ENCODE measurements at places on chromosomes 6 and 20. TPM values are rescaled to one million over a fixed set of nuclear protein-coding genes. Genes with fewer than 3 reads are reported as not detected.

Gene ZFP57
- 5.9 TPM for total RNA-seq

Gene SERPINB1
- total RNA-seq: 169 TPM

GRCh38 chr20:31815408-31816188 lies 3.6 kb upstream of the MYLK2 start:
- DNase-seq: no peak

DNA sequence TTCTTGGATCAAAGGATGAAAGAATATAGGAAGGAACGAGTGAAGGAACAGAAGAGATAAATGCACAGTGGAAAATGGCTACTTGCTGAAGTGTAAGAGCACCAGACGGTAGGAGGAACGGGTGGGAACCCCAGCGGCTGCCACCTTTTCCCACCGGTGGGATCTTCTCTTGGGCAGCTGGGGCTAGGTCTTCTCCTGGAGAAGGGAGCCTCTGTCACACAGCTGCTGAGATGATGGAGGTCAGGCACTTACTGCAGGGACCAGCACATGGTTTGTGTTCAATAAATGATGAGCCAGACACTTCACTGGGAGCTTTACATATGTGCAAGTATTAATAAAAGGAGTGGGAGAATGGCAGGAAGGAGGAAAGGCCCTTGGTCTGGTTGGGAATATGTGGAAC lies 123.7 kb downstream of the AGPAT4 start:
- no peak for DNase-seq

- DNase-seq: no peak
These were observed 382.3 kb downstream of the CD83 start for GRCh38 chr6:14499841-14500240.

- DNase-seq: no peak
These were observed 76.0 kb upstream of the ADTRP start for GRCh38 chr6:11854408-11855165.

DNA sequence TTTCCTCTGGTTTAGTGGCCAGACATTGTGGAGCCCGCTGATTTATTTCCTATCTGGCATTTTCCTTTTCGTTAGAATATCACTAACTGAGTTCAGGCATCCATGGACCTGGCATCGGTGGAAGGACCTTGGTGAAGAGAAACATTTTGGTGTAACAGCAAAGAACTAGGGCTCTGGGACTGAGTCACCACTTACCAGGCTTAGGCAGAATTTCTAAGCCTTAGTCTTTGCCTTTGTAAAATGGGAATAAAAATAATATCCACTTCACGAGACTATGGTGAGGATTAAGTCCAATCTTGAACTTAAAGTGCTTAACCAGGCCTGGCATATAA lies 42.0 kb upstream of the ENPP1 start:
- DNase-seq: no peak

DNA sequence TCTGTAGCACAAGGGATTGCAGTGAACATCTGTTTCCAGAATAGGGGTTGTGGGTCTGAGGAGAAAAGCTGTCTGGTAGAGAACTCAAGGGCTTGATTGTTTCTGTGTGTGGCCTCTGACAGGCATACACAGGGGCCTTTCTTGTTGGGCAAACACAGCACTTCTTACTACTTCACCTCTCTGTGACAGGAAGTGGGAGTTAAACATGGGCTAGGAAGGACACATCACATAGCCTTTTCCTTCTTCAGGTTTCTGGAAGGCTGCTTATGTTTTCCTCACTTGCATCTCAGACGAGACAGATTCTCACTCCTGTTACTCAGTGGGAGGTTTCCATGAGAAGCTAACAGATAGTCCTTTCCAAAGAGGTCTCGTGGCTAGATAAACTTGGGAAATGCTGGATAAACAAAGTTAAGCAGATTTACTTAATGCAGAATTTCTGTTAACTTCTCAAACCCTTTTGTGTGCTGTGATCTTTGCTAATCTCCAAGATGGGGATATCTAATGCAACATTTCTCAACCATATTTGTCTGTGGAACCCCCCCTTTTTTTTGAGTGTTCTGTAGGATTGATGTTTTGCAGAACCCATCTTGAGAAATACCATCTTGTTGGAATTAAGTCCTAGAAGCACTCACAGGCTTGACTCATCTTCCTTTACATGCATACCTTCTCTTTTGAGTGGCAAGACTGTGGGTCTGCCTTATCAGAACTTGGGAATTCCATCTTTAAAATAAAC lies 41.9 kb upstream of the RNF8 start:
- DNase-seq: no peak

- no peak for DNase-seq
These were observed 665.4 kb downstream of the EPM2A start for GRCh38 chr6:145069966-145070365.

DNA sequence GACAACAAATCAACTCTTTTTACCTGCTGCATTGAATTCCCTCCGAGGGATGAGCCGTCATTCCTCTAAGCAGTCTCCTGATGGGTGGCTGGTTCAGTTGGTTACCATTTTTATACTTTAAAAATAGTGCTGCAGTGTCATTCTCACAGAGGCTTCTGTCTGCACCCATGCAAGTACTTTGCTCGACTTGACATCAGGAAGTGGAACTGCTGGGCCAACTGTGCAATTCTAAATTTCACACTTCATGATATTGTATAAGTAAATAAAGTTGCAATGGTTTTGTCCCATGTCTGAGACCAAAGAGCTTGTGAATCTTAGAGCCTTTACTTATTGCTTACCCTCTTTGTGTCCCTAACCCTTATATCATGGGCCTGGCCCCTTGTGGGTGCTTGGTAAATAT lies 2.5 kb downstream of the BTN3A1 start:
- no peak for DNase-seq

GRCh38 chr6:36402481-36402880 lies 15.0 kb upstream of the ETV7 start:
- DNase-seq: no peak

DNA sequence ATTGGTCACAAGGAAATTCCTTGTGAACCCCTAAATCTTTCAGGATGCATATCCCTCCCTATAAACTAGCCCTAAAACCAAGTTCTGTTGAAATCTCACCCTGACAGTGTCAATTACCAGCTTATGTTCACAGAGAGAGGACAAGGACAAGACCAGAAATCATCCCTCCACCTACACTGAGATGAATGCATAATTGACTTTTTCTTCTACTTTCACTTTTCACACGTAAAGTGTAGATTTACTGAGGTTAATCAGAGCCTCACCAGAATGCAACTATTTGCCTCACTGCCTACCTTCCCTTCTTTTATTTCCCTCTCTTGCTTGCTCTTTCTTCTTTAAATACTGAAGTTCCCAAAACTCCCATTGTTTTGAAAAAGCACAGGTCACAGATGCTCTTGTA lies 15.3 kb upstream of the NKAIN2 start:
- no peak for DNase-seq

- DNase-seq: no peak
These were observed 401.0 kb downstream of the PAX1 start for GRCh38 chr20:22106308-22106938.

- no peak for DNase-seq
These were observed 46.3 kb downstream of the EZR start for GRCh38 chr6:158772851-158773371.
